ENCODE measurements at places on chromosomes 3 and 15. TPM values are rescaled to one million over a fixed set of nuclear protein-coding genes. Genes with fewer than 3 reads are reported as not detected.
A peak's percentile ranks its signal among the peaks of the same experiment; 100 is the strongest.

DNA sequence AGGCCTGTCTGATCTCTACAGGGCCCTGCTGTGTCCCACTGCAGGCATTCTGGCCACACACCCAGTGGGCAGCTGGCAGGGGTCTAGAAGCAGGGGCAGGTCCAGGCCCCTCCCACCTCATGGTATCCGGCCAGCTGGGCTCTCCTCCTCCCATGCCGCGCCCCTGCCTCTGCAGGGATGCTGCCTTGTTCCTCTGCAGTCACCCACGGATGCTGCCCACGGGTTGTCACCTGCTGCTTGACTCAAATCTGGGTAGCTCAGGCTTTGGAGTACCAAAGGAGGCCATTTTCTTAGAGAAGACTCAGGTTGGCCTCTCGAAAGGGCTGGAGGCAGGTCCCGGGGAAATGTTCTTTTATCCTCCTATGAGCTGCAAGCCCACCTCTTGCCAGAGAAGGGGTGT lies 25.0 kb downstream of the EFCAB12 start:
- DNase-seq = no peak

- no peak for DNase-seq
Observed at GRCh38 chr3:194447161-194447560, 39.6 kb downstream of the ATP13A3 start.

DNA sequence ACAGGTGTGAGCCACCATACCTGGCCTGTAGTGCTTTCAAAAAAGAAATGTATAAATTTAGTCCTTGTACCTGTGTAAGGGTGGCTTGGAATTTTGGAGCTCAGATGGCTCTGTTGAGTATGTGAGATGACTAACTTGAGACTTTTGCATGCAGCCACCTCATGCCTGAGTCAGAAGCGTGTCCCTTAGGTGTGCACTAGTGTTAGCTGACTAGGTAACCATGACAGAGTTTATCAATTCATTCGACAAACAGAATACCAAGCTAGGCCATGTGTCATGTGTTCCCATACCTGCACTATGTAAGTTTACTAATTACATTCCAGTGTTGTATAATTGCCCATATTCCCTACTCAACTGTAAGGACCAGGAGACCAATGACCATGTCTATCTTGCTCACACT lies 4.0 kb upstream of the ZNF639 start:
- no peak for DNase-seq

- peak; percentile 79 for DNase-seq
Observed at GRCh38 chr3:11635680-11636393, 7.9 kb downstream of the VGLL4 start.

- DNase-seq = no peak
Observed at GRCh38 chr15:83999396-84000135, 236.0 kb upstream of the GOLGA6L4 start.

GRCh38 chr3:193599393-193599792 lies 6.4 kb downstream of the OPA1 start:
- DNase-seq = no peak

DNA sequence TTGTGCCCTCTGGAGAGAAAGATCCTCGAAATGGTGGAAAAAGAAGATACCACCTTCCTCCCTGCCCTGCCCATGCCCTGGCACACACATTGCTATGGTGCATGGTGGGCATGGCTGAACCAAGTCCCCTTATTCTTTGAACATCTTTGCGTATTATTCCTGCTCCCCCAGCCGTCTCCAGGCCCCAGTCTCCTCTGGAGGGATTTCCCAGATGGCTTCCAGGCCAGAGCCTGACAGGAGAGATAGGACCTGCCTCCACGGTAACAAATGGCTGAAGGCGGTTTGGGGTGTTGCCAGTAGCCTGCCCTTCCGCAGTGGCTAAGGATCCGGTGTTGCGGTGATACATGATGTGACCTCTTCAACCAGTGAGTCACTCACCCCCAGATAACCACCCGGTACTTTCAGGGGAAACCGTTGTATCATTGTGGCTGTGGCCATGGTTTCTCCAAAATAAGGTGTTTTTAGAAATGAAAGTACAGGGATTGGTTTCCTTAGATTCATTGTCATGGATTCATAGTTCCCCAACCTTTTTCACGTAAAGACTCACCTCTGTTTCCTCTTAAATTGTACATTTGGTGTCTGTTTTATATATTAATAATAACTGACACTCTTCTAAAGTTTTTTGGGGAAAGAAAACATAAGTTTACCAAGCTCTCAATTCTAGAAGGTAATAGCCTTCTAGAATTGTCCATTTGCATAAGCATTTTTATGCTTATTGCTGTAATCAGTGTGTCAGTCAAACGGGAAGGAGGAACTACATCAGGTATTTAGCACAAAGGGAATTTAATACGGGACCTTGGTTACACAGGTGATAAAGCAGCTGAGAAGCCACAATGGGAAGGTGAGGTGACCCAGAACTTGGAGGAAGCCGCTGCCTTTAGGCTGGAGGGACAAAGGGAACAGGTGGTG lies 25.9 kb downstream of the SMAD3 start:
- no peak for DNase-seq

- DNase-seq = no peak
Observed at GRCh38 chr3:25748189-25748588, 35.1 kb downstream of the NGLY1 start.

DNA sequence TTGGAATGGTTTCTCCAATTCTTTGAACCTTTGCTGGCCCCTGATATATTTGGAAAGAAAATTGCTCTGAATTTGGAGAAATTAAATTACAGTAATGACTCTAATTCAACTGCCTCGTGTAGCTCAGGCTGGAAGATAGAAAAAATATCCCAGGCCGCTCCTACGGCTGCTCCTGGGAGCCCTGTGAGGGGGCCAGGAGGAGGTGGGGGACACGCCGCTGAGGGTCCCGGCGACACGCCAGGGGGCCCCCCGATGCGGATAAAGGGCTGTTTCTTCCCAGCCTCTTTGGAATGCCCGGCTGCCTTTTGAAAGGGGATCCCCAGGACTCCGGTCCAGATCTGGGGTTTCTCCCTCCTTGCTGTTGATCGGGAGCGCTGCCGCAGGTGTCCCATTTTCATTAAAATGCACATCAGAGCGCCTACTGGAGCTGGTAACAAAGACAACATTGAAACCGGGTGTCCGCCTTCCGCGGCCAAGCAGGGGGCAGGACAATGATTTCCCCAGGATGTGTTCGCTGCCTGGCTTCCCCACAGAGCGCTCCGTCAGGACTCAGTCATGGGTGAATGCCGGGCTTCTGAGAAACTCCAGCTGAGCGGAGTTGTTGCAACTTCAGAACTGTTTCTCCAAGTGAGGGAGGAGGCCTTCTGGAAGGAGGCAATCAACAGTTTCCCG lies 200.1 kb upstream of the KBTBD8 start:
- DNase-seq = peak; percentile 50

- peak; percentile 92 for DNase-seq
Observed at GRCh38 chr15:48671103-48672022, 25.9 kb upstream of the FBN1 start.

C3orf22 gene
- total RNA-seq = not detected

ADGRG7 gene
- total RNA-seq = 0.10 TPM

PCOLCE2 gene
- 2.4 TPM for total RNA-seq

CD276 gene
- total RNA-seq = 46.9 TPM

Data from skin of body (tissue), 3 donors.